Activated T-cell treated with anti-CD3 and anti-CD28 coated beads, Interleukin-2, amount 50 U/mL, for 4 hours (primary cell): ENCODE measurements at places on chromosomes 12 and 14. TPM values are rescaled to one million over a fixed set of nuclear protein-coding genes. Genes with fewer than 3 reads are reported as not detected.

DNA sequence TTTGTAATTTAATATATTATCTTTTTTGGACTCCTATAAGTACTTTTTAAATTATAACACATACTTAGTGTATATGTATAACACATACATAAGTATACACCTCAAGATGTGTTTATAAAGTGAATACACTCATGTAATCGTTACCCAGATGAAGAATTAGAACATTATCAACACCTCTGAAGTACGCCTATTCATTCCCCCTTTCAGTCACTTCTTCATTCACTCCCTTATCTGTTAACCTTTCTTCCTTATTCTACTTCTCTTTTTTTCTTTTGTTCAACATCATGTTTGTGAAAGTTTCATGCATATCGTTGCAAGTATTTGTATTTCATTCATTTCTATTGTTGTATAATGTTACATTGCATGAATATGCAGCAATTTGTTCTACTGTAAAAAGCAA, 98.5 kb downstream of the ARID2 start:
- DNase-seq = no peak

DNA sequence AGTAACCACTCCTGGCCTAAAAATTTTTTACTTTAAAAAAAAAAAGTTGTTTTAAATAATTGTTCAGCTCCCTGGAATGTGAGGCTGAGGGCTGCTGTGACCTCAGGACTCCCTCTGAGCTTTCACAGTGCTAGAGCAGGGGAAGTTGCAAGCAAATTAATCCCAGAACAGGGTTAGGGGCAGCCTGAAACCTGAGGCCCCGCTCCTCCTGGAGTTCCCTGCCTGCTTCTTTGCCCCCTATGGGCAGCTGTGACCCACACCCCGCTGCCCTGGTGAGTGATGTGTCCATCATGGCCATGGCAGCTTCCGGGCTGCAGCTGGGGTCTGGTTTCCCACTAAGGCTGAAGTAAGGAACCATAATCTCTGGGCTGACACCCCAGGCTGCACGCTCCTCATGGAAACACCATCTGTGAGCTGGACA, 9.5 kb downstream of the RITA1 start:
- no peak for DNase-seq

DNA sequence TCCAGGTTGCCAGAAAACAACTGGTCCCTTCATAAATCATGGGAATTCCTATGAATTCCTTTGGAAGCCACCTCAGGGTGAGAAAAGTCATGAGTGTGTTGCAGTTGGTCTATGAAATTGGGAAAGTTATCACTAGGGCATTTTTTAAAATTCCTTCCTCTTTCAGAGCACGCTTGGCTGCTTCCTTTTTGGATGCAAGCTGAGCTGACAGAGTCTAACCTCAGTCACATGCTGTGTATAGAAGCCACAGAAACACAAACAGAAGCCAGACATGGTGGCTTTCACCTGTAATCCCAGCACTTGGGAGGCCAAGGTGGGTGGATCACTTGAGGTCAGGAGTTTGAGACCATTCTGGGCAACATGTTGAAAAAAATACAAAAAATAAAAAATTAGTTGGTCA, 21.7 kb upstream of the HELB start:
- DNase-seq = no peak

GRCh38 chr12:81949841-81950308, 190.7 kb upstream of the PPFIA2 start:
- no peak for DNase-seq

The IL31 gene
- 31.4 TPM for total RNA-seq

The KLRC2 gene
- total RNA-seq = 0.94 TPM

The B4GALNT1 gene
- total RNA-seq = 4.6 TPM
